PC-3 (cell line): ENCODE measurements at places on chromosomes 2 and 18. TPM values are rescaled to one million over a fixed set of nuclear protein-coding genes. Genes with fewer than 3 reads are reported as not detected.
A peak's percentile ranks its signal among the peaks of the same experiment; 100 is the strongest.

DNA sequence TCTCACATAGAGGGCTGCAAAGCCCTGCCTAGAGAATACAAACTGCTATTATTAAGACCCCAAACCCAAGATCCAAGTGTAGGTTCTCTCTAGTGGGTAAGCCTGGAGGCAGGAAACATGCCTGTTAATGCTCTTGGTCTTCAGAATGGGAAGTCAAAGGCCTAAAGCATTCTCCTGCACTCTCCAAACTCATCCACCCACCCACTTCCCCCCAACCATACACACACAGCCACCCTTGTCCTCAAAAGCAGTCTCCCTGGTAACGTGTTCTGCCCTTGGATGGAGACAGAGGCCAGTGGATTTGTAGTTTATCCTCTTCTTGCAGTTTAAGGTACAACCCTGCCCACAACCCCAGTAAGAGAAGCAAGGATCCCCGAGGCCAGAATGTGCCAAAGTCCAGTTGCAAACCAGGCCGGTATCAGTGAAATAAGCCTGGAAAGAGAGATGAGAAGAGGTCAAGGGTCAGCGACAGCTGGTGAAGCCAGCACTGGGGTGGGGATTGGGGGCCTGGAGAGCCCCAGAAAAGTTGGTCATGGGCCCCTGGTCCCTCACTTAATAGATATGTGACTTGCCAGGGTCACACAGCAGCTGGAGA lies 23.0 kb downstream of the TMEM247 start:
- no peak for DNase-seq
- no peaks in the 10 kb centered on the region for H3K27me3 ChIP-seq
- no peak overlapping the region for H3K27ac ChIP-seq
- peaks cover 7% of the 10 kb centered on the region for H3K4me1 ChIP-seq

DNA sequence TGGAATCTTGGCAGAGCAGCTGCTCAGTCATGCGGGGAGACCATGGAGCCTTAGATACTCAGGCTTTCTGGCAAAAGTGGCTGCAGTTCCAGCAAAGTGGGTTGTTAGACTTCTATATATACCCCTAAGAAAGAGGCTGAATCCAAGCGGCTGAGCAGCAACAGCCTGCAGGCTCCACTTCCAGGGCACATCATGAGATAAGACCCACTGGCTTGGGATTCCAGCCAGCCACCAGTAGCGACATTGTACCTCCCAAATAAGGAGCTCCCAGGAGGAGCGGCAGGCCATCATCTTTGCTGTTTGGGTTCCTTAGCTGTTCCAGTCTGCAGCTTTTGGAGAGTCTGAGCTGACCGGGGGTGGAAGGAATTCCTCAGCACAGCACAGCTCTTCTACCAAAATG lies 150.3 kb upstream of the ST6GAL2 start:
- H3K36me3 ChIP-seq = no peaks in the 10 kb centered on the region
- DNase-seq = no peak
- no peaks in the 10 kb centered on the region for H3K27me3 ChIP-seq
- no peak overlapping the region for H3K27ac ChIP-seq

DNA sequence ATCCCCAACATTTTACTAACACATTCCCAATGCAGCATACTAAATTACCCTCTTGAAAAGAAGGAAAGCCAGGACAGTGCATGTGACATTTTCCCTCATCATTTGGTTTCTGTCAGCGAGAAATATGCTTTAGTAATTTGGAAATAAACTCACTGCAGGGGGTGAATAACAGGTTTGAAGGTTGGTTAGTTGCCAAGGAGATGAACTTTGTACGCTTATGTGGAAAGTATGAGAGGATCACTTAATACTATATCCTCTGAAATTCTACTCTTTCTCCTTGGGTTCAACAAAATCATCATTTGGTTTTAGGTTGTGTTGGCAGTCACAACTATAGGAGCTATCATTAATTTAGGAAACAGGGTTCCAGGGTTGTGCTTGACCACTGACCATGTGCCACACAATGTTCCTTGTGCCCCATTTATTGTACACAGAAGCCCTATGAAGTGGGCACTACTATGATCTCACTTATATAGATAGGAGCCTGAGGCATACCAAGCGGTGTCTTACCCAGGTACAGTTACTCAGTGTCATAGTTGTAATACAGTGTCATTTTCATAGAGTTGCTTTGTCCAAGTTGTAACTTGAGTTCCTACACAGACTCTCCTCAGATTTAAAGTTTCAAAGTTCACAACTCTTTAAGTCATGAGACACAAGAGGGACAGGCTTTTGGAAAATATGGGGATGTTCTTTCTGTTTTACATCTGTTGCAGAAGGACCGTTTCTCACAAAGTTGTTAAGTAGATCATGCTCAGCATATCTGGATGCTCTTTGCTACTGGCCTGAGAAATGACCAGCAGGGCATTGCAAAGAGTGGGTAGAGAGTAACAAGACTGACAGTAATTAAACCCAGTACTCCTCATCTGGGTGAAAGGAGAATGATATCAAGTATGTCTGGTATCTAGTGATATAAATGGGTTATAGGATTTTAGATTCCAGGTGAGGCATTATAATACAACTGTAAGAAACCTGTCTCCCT lies 91.8 kb downstream of the MAP4K4 start:
- H3K4me3 ChIP-seq = no peak overlapping the region
- no peak overlapping the region for H3K27ac ChIP-seq

DNA sequence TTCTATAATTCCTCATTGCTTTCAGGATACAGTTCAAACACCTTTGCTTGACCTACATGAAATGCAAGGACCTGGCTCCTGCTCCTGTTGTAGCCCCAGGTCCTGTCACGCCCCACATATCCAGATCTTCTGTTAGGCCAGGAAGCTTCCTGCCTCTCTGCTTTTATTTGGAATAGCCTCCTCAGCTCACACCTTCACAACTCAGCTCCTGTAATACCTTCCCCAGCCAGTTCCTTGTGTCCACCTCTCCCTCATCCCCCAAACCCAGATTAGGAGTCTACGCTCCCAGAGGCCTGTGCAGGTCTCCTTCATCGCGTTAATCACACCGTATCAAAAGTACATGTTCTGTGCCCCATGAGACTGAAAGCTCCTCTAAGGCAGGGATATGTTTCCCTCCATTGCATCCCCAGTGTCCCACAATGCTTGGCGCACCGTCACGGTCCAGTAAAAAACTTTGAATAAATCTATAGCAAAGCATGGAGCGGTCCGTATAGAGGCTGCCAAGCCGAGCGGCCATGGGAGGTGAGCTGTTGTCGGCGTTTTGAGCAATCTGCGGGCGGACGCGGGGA lies 371 bp downstream of the MDH1B start:
- peaks cover 24% of the 10 kb centered on the region for H3K4me1 ChIP-seq
- no peak for DNase-seq
- H3K27ac ChIP-seq = peak overlapping the region; percentile 87
- H3K4me3 ChIP-seq = peak overlapping the region; percentile 100
- H3K36me3 ChIP-seq = peaks cover 17% of the 10 kb centered on the region

Gene TP53I3
- 37.0 and 42.4 TPM in 2 replicates for total RNA-seq
